BJ (cell line): ENCODE measurements at places on chromosomes 1 and 21. TPM values are rescaled to one million over a fixed set of nuclear protein-coding genes. Genes with fewer than 3 reads are reported as not detected.

The GJB5 gene
- polyA plus RNA-seq, result not detected in 2 replicates

The SLC45A1 gene
- polyA plus RNA-seq, result 0.44 and 1.4 TPM in 2 replicates

DNA sequence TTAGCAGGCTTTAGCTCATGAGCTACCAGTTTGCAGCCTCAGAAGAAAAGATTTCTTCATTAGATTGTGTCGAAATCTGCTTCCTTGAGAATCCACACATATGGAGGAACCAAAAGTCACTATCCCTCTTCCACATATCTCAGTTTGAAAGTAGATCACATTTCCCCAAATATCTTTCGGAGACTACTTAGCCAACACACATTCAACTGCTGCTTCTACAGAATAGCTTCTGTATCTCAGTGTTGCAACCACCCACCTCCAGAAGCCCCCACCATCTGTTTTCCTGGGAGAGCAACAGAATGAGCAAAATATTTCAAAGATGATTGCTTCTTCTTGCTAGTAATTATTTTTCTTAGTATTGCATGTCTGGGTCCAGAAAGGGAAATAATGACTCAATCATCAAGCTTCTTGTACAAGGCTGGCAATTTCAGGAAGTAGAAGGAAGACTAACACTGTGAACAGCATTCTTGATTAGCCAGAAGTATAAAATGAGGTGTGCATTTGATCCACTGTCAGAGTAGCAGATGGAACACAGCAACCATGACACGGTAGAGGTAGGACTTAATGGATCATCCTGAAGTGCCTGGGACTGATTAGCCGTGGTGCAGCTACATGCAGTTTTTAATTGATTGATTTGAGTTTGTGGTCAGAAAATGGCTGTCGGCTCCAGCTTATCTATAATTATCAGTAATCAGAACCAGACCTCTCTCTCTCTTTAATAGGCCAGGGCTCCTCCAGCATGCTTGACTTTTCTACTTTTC, 24.9 kb downstream of the ZC3H11B start:
- DNase-seq, result peak; percentile 44

DNA sequence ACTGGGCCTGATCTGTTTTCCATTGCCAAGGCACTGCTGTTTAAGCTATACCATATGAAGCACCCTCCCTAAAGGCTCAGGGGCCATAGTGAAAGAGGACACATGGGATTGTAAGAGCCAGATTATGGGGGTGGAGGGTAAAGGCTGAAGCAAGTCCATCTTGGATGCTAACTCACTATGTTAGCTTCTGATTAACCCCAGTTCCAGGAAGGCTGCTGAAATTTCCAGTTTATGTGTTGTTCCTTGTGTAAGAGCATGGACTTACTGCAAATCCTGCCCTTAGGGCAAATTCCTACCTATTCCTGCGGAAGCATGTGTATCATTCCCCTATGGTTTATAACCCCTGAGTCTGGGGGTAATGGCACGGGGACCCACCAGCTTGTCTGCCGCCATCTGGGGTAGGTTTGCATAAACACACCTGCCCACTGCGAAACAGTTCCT, 91.8 kb upstream of the SERBP1 start:
- no peak for DNase-seq

- no peak for DNase-seq
These were observed 52.4 kb downstream of the XCL1 start for GRCh38 chr1:168628807-168629206.

GRCh38 chr1:151156515-151156819, at the start of gene TNFAIP8L2:
Gene TNFAIP8L2, plus strand, starts transcription at chr1:151156649. Its CDS starts 2,049 bp downstream, at chr1:151158698.
- DNase-seq, result no peak

DNA sequence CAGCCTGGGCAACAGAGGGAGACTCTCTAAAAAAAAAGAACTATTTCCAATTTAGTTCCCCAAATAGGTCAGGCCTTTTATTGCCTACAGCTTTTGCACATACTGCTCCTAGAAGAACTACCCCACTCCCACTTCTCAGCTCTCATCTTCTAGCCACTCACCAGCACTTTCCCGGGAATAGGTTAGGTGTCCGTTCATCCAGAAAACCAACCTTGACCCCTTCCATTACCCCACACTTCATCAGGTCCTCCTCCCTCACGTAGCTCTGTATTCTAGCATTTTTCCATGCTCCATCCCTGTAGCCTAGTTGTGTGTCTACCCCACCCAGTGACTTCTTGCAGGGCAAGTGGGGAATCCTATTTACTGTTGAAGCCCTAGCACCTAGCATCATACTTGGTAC, 42.6 kb downstream of the C8B start:
- DNase-seq, result no peak

DNA sequence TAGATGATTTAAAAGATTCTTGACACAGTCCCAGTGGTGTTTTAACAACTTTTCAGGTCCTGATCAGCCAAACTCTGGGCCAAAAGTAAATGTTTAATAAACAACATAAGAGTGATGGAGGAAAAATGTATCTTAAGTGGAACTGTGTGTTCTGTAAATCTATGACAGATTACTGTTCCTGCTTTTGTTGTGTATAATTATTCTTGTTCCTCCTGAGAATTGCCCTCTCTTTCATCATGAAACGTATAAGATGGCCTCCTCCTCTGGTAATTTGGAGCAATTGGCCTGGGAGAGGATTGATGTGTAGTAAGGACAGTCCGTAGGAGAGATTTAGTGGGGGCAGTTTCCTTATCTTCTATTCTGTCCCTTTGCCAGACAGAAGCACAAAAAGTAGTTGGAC, 34.5 kb downstream of the GALNT2 start:
- DNase-seq, result no peak

DNA sequence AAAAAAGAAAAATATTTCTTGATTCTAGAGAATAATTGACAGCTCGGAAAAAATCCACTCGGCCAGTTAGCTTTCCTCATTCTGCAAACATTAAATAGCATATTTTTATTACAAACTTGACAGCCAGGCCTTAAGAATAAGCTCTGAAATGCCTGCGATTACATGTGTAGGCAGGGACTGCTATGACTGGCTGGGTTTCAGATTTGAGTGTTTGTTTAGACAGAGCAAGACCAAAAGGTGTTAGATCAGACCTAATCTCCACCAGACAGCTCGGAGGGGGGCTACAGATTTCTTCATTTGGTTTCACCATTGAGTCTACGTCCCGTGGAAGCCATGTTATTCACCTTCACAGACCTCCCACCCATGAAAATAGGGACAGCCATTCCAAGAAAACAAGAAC, 192.1 kb upstream of the ADAMTS5 start:
- no peak for DNase-seq
